ENCODE measurements at places on chromosomes 2 and 18. TPM values are rescaled to one million over a fixed set of nuclear protein-coding genes. Genes with fewer than 3 reads are reported as not detected.

CROCC2 gene
- total RNA-seq = not detected

GRCh38 chr2:15943378-15944280 lies 3.3 kb downstream of the MYCN start:
- DNase-seq = no peak

DNA sequence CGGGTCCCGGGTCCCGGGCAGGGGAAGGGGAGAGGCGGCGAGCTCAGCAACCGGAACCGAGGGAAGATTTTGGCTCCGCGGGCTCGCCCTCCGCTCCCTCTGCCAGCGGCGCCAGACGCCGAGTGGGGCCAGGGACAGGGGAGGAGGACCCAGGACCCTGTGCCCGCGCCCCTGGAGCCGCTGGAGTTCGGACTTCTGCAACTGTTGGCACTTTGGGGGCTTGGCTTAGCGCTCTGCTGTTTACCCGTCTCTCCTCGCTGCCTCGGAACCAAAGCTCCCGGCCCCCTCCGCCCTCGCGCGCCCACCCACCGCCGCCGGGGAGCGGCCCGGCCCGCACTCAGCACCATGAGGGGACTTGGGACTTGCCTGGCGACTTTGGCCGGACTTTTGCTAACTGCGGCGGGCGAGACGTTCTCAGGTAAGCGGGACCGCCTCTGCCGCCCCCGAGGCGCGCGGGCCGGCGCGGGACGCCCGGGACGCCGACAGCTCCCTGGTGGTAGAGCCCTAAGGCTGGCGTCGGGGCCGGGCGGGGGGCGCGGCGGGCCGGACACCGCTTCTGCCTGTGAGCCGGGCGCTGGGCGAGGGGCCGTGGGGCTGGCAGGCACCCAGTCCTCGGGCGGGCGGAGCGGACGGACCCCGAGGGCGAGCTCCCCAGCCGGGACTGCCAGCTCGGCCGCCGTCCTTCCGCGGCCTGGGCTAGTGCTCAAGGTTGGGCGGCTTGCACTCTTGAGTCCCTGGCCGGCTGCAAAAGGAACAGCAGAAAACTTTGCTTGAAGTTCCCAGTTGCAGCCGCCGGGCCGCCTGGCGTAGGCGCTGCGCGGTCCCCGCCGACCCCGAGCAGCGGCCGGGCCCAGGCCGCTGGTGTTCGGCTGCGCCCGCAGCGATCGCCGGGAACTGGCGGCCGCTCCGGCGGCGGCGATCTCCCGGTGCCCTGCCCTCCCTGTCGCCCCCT lies 634 bp downstream of the PTPRM start:
- peak; percentile 59 for DNase-seq

DNA sequence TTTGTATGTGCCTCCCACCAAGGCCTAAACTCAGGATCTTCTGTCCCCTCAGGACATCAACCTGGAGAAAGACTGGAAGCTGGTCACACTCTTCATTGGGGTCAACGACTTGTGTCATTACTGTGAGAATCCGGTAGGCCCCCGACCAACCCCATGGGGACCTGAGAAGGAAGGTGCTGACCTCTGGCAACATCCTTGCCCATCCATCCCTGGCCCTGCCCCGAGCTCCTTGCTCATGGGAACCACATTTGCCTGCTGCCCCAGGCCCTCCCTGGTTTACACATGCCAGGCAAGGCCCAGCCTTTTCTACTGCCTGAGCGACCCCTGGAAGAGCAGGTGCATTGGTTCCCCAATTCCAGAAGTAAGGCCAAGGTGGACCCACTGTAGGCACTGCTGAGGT lies 125.3 kb upstream of the PPP1CB start:
- no peak for DNase-seq

DNA sequence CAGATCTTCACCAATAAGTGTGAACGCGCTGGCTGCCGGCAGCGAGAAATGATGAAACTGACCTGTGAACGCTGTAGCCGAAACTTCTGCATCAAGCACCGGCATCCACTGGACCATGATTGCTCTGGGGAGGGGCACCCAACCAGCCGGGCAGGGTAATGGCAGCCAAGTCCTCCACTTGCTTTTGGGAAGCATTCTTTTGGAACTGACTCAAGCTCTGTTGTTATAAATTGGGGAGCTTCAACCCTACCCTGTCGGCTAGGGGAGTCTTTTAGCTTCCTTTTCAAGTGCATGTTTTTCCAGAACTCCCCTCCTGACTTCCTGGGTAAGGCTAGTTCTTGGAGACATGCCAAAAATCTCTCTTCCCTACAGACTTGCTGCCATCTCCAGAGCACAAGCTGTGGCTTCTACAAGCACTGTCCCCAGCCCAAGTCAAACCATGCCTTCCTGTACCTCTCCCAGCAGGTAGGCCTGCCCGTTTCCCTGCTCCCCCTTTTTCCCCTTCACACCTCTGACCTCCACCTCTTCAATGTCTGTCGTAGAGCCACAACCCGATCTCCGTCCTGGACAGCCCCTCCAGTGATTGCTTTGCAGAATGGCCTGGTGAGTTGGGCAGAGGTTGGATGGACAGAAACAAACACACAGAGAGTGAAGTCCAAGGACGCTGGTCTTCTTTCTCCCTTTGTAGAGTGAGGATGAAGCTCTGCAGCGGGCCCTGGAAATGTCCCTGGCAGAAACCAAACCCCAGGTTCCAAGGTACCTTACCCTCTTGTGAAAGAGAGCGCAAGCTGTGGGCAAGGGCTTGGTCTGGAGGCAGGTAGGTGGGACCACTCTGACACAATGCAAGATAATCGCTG lies 1.5 kb downstream of the ZFAND2B start:
- DNase-seq = no peak
